ENCODE measurements at places on chromosomes 3 and 15.

DNA sequence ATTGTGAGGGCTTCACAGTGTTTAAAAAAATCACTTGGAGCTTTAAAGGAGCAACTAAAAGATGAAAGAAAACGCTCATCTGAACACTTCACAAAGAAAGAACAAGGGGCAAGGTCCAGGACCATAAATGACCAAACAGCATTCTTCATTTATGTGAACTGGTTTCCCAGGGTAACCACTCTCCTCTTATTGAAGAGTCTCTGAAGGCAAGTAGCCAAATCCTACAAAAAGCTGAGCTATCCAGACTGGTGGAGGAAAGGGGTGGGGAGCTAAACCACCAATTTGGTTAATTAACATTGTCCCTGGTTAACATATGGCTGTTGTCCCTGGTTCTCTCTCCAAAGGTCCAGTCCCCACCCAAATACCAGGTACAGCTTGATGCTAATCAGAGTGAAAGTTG lies 58.1 kb downstream of the OSBPL10 start:
- DNase-seq = no peak

GRCh38 chr3:175608911-175609310 lies 749.8 kb downstream of the NAALADL2 start:
- no peak for DNase-seq

GRCh38 chr3:45179163-45179562 lies 33.0 kb upstream of the CDCP1 start:
- no peak for DNase-seq

DNA sequence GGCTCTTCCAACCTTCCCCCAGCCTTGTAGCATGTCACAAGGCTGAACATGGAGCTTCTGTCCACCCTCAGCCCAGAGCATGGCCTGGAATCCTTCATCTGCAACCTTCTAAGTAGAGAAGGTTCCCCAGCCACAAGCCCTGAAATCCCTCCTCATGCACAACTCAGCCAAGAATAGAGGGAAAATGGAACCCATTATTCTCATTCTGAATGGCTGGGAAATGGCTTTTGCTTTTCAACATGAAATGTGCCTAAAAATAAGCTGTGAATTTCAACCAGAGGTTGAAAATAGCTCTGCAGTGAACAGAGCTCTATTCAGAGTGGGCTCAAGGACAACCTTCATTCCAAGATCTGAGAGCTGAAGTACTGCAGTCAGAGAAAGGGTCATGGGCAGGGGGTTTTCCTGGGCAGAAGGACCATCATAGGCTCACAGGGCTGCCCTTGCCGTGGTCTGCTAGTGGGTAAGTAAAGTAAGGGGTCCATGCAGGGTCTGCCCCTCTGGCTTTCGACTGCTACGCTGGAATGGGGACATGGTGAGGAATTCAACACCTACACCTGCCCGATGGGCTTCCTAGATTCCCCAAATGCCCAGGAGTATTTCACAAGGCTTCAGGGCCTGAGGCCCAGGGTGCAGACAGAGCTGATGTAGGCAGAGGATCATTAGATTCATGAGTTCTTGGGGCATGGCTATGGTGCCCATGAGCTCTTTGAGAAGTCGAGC lies 35.9 kb downstream of the POC1A start:
- no peak for DNase-seq

DNA sequence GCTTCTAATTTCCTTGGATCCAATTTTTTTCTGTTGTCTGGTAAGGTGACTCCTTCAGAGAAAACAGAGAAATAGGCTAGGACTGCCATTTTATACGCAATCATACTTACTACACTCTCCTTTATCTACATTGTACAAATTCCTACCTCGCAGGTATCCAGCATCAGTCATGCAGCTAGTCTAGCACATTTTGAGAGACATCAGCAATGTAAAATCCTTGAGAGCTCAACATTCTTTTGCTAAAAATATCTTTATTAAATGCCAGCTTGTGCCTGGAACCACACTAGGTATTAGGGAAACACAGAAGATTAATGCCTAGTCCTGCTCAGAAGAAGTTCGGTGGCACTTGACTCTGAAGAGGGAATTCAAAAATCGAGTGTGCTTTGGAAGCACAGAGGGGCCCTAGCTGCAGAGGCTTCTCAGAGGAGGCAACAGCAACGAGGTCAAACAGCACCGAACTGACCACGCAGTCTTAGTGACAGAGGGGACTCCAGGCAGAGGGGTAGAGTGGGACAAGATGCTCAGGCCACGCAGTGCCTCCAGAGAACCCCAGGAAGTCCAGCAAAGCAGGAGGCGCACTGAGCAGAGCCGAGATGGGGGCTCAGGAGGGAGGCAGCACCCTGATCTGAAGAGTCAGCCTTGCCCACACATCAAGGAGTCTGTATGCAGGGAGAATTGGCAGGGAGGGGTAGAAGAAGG lies 3.5 kb downstream of the FAM174B start:
- no peak for DNase-seq

DNA sequence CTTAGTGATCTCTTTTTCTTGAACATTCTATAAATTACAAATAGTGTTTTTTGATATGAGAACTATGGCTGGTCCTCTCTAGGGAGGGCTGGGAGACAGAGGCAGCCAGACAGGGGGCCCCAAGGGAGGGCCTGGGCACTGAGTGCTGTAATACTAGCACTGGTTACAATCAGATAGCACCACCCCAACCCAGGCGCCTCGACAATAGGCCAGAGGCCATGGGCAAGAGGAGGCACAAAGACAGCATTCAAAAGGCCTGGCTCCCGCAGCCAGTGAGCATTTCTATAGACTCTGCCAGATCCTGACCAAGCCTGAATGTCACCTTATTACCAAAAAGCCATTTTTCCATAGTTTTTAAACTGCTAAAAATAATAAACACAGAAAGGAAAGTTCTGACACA lies 158.5 kb downstream of the THRB start:
- DNase-seq = no peak

GRCh38 chr3:176579711-176580185 lies 617.5 kb downstream of the TBL1XR1 start:
- DNase-seq = peak; percentile 84

- no peak for DNase-seq
Measured at GRCh38 chr3:52841211-52841980, 6.6 kb upstream of the MUSTN1 start.

DNA sequence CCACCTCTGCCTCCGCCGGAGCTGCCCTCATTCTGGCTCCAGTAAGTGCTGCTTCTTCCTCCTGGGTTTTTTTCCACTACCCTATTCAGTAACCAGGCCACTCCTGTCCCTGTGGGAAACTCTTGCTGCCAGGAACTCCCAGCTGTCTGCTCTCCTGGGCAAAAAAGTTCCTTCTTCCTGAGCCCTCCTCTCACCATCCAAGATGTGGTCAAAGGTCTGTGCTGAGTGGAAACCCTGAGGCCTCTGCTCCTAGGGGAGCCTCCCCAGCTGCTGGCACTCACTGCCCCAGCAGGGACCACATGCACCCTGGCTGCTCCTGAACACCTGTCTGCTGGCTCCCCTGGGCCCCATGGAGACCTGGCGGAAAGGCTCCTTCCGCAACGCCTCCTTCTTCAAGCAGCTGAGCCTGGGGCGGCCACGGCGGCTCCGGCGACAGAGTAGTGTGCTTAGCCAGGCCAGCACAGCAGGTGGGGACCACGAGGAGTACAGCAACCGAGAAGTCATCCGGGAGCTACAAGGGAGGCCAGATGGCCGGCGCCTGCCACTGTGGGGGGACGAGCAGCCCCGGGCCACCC lies 454 bp downstream of the C15orf62 start:
- no peak for DNase-seq

GRCh38 chr15:85415783-85416182 lies 35.4 kb downstream of the AKAP13 start:
- DNase-seq = no peak

DNA sequence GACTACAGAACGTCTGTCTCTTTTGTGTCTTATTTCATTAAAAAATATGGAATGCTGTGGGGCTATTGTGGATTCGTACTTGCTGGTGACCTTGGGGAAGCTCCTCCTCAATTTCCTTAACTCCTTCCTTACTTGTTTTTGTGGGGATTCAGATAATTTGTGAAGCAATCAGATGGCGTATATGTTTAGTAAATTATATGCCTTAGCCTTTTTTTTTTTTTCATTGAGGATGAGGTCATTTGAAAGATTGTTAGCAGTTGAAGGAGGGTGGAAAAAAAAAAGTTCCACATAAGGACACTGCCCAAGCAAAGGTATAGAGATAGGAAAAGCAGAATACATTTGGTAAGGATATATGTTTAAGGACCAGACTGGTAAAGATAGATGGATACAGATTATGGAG lies 3.3 kb downstream of the RNF13 start:
- no peak for DNase-seq

DNA sequence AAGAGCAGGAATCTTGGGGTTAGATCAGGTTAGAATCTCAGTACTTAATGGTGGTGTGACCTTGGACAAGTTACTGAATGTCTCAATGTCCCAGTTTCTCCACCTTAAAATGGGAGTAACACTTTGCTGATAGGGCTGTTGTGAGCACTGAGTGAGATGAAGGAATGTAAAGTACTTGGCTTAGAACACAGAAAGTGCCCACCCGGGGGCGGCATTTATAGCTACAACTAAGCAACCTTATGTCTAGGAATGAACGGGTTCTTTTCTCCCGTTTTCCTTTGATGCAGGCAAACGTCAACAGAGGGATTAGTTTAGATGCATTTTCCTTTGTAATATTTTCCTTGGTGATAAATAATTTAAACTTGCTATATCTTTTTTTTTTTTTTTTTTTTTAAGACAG lies 176.6 kb downstream of the USP13 start:
- DNase-seq = no peak

DNA sequence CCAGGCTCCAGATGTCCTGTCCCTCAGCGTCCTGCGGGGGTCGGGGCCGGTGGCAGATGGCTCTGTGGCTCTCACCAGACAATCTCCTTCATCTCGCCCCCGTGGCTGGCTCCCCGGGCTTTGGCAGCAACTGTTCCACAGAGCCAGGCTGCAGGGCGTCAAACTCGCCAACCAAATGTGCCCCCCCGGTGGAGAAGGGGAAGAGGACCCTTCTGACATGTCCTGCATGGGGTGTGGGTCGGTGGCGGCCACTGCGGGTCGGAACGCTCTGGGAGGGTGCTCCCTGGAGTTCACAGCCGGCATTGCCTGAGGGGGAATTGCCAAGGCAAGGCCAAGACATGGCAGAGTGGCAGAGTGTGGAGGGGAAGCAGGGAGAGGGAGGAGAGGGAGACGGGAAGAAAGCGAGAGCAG lies 36.0 kb downstream of the BDH1 start:
- no peak for DNase-seq

DNA sequence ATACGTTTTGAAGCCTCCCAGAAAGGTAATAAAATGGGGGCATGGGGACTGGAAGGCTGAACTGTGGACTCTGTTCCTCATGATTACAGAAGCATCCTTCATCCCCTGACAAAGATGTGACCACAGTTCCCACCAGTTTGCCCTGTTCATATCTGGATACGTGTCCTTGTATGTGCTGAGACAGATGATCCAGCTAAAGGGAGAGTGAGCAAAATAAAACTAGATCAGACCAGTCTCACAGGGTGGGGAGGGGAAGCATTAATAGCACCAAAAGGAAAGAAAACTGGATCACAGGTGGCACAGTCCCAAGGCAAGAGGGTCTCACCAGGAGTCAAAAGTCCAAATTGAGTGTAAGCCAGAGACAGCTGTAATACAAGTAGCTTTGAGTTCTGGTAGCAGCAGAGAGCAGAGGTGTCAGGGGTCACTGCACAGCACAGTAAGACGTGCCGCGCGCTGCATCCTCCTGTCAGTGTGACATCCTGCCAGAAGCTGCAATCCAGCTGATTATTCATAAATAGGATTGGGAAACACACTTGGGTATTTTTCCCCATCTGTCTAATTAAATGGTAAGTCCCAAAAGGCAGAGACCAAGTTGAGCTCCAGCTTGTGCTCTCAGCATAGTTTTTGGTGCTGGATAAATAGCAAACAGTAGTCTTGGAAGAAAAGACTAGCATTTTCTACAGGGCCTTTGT lies 560.0 kb upstream of the CFAP20DC start:
- DNase-seq = no peak

DNA sequence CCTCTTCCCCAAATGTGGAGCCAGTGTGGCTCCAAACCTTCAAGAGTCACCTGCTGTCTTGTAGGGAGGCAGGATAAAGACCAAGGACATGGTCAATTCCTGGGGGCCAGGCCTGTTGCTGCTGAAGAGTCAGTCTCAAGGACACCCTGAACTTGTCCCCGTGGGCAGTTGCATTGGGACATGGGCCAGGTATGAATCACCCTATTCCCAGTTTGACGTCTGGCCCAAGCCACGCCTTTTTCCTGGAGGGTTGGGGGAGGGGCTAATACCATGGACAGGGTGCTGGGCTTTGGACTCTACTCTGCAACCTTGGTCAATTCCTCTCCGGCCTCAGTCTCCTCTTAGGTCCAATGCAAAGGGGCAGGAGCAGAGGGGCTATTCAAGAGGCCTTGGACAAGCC lies 10.4 kb downstream of the ATP2B2 start:
- peak; percentile 17 for DNase-seq

GRCh38 chr15:83445643-83446042 lies 1.5 kb upstream of the SH3GL3 start:
- no peak for DNase-seq

DNA sequence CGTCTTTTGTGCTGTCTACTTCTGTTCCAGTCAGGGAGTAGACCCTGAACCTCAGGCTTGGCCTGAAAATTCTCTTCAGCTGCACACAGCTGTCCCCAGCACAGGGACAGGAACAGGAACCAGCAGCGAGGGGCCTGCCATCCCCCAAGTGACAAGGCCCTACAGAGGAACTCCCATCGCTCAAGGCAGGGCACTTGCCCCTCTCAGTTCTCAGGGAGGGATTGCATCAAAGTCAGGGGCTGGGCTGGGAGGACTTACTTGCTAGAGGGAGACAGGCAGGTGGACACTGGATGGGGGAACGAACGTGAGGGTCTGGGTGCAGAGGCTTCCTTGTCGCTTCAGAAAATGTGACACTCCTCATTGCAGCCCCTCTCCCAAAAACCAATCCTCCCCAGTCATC lies 163.6 kb downstream of the CHSY1 start:
- DNase-seq = no peak

- DNase-seq = no peak
Measured at GRCh38 chr3:134328846-134329245, 45.4 kb downstream of the AMOTL2 start.

- DNase-seq = no peak
Measured at GRCh38 chr3:57168151-57168550, 3.0 kb upstream of the IL17RD start.

- DNase-seq = no peak
Measured at GRCh38 chr3:58492494-58492905, 604 bp downstream of the KCTD6 start.

- no peak for DNase-seq
Measured at GRCh38 chr3:189674249-189674913, 43.2 kb downstream of the TP63 start.

GRCh38 chr3:146881356-146881755 lies 276.2 kb upstream of the PLSCR5 start:
- DNase-seq = no peak

DNA sequence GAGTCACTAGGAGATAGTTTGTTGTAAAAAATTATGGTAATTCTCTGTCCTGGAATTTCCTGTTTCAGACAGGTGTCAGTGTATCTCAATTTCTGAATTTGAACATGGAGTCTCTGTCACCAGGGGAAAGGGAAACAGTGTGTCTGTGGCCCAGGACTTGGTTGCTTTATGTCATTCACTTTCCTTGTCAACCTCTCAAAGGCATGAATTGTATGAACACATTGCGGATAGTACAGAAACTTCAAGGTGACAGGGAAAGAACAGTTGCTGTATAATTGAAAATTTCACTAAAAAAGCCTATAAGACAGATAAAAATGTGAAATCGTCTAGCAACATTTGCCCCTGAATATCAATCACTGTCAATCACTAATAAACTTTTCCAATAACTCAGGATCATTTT lies 175.0 kb upstream of the DPH6 start:
- DNase-seq = no peak

Data from fibroblast of skin of right biceps (primary cell).